ENCODE measurements at places on chromosomes 16 and 17. TPM values are rescaled to one million over a fixed set of nuclear protein-coding genes. Genes with fewer than 3 reads are reported as not detected.

Gene SGSH
- total RNA-seq, result 28.4 TPM

Gene ESRP2
- 36.4 TPM for total RNA-seq

Gene ENPP7
- total RNA-seq, result not detected

Gene SPATA22
- not detected for total RNA-seq

Gene WNT9B
- total RNA-seq, result not detected

Gene DNASE1L2
- 7.3 TPM for total RNA-seq

Gene ELOB
- total RNA-seq, result 401 TPM

Gene ATXN1L
- 18.2 TPM for total RNA-seq

Gene QRICH2
- 3.3 TPM for total RNA-seq
